ENCODE measurements at places on chromosomes 16 and 17.

- no peak for DNase-seq
These were observed 5.6 kb downstream of the FMNL1 start for GRCh38 chr17:45227101-45227925.

DNA sequence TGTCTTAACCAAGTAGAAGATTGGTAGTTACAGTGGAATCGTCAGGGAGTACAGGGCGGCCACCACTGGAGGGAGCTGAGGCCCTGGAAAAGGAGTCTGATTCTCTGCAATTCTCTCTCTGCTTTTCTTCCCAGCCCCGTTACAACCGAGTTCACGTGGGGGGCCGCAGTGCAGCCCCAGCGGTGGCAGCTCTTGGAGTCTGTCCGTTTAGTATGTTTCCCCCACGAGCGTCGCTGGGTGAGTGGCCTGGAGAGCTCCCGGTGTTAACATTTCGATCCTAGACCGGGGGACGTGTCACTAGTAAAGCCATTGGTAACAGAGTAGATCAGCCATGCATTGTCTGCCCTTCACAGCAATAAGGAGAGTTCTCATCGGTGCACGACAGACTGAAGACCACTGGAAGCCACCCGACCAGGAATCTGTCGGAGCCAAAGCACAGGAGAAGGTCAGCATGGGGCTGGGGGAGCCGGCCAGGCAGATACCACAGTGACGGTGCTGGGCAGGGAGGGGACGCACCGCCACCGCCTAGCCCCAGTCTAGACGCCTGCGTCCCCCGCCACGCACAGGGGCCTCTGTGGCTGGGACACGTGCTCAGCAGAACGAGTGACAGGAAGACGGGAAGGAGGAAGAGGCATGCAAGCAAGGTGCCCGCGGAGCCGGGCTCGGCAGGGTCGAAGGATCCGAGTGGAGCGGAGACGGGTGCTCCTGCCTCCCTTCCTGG is 15.7 kb downstream of the SLC16A3 start:
- no peak for DNase-seq

DNA sequence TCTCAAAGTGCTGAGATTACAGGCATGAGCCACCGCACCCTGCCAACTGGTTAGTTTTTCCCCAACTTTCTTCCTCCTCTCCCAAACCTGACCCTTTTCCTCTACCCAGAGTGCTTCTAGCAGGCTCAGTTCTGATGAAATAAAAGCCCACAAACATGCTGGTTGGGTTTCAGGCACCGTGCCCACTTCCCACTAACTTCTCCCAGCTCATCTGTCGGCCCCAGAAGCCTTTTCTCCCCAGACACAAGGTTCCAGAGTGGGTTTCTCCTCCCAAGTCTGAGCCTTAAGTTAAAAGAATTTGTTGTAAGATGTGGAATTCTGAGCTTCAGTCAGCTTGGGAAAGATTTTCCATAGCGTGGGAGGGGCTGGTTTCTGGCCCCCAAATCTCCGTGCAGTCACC is 11.5 kb upstream of the SCN4A start:
- no peak for DNase-seq

- DNase-seq = peak; percentile 54
These were observed 84.1 kb downstream of the RAB11FIP4 start for GRCh38 chr17:31475378-31476162.

DNA sequence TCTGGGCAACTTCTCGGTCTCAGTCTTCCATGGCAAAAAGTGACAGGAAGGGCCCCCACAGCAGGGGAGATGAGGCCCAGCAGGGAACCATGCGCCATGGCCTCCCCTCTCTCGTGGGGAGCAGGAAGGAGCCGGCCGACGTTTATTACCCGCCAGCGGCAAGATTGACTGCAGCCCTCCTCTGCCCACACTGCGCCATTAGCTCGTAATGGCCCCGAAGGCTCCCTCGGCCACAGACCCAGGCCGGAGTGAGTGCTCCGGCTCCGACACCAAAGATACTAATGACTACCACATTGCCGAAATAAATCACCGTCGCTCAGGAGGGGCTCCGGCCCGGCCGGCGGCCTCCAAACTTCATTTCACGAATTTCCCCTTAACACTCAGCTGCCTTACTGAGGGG is 226.9 kb downstream of the C16orf78 start:
- no peak for DNase-seq

DNA sequence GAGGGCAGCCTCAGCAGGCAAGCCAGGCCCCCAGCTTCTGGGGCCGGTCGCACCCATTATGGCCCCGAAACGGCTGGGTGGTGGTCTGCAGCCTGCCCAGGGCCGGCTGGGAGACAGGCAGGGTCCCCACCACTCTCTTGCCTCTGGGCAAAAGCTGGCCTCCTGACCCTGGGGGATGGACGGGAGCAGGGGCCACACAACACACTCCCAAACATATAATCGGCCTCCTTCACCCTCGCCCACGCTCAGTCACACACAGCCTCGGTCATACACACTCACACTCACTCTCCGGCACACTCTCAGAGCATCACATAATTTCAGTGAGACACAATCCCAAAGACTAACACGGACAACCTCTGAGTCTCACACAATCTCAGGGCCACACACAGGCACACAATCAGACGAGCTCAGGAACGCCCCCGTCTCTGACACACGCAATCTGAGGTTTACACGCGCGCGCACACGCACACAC is 589 bp downstream of the PEMT start:
- DNase-seq = no peak

GRCh38 chr16:29696881-29697331 is 17.9 kb downstream of the QPRT start:
- no peak for DNase-seq

- peak; percentile 52 for DNase-seq
These were observed 488 bp downstream of the SPSB3 start for GRCh38 chr16:1781758-1782407.

DNA sequence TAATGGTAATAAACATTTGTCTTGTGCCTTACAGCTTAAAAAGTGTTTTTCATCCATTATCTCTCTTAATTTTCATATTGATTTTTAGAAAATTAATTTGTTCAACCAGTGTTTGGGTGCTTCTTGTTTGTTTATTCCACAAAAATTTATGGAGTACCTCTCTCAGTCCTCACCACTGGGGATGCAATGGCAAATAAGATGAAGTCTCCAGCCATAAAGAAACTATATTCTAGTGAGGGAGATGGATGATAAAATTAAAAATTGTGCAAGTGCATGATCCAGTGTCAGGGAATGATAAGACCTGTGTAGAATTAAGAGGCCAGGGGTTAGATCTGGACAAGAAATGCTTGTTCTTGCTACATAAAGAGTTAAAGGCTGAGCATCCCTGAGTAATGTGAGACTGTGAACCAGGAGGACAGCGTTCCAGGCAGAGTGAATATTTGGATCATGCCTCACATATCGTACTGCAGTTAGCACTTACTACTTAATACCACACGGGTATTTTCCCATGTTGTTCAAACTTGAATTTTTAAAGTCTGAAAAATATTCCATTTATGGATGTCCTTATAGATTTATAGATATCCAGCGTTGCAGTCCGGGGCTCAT is 535.7 kb upstream of the HSBP1 start:
- no peak for DNase-seq

GRCh38 chr17:59516451-59516850 is 49.0 kb upstream of the DHX40 start:
- DNase-seq = no peak

DNA sequence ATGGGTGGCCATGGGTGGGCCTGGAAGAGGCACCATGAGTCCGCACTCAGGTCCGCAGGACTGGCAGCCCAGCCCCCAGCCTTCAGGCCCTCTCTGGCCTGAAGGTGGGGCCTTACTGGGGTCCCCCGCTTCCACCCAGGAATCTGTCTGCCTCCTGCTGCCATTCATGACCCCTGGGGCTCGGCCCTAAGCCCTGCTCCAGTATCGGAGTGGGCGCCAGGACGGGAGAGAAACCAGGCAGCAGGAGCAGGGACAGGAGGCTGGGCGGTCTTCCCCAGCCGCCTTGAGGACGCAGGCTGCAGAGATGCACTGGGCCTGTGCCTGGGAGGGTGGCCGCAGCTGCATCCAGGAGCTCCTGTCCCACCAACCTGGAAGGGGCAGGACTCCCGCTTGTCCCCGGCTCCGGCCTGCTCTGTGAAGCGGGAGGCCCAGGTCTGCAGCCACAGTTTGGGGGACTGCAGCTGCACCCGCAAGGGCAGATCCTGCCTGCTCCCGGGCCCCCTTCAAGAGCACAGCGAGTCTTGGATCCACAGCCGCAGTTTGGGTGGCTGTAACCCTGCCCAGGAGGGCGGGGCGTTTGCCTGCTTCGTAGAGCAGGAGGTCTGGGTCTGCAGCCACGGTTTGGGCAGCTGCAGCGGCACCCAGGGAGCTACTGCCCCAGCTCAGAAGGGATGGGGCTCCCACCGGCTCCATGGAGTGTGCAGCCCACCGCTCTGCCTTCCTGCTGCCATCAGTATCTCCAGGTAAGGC is 81.8 kb upstream of the DNAJA2 start:
- DNase-seq = no peak

- no peak for DNase-seq
These were observed 265.2 kb downstream of the XYLT1 start for GRCh38 chr16:17205279-17206211.

GRCh38 chr17:17347956-17348871 is 45.0 kb downstream of the NT5M start:
- DNase-seq = no peak

- DNase-seq = no peak
These were observed 5.0 kb downstream of the TAOK2 start for GRCh38 chr16:29978564-29979270.

GRCh38 chr16:68487203-68487514 is 38.9 kb upstream of the SMPD3 start:
- peak; percentile 46 for DNase-seq

DNA sequence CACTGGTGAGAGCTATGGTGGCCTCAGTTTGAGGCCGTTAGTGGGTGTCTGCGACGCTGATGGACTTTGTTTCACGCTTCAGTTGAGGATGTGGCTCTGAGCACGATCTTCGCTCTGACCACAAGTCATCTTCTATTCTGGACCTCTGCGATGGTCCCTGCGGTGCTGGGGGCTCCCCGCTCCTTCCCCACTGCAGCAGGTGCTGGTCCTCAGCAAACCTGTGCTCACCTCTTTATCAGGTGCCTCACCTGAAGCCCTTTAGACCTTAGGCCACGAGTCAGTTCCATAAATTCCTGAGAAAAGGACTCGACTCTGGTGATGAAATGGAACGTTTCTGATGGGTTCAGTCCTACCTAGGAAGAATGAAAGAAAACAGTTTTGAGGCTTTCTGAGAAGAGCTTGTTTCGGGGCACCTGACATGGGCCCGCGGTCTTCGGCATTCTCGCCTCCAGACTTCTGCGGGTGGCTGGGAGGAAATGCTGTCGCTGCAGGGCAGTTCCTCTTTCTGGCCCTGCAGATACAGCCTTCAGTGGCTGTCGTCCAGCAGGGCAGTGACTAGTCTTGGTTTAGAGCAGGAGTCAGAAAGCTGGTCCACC is 4.7 kb downstream of the KCTD5 start:
- DNase-seq = no peak

- no peak for DNase-seq
These were observed 265.9 kb downstream of the SOX9 start for GRCh38 chr17:72386619-72387237.

- DNase-seq = no peak
These were observed 60.9 kb downstream of the XYLT1 start for GRCh38 chr16:17409894-17410293.

DNA sequence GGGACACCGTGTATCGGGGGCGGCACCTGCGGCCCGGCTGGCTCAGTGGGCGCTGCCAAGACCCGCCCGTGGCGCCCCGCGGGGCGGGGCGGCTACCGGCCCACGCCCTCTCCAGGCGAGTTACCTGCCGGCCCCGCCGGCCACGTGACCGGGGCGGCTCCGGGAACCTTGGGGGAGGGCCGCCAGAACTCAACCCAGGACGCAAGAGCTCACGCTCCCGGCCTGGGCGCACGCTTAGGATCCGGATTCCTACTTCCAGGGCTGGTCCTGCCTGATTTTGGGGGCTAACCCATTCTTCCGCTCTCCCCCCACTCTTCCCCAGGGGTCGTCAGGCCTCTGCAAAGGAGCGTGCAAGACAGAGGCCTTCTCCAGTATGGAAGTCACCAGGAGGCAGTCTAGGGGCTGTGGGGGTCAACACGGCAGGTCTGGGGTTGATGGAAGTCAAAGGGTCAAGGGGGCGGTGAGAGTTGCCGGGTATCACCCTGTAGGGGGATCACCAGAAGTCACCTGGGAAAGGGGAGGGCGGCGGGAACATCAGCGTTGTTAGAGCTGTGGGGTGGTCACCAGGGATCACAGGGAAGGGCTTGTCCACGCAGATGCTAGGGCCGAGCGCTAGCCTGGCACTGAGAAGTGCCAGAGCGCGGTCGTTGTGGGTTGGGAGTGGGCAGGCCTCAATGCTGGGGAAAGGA is 354 bp upstream of the ESRP2 start:
- peak; percentile 35 for DNase-seq

DNA sequence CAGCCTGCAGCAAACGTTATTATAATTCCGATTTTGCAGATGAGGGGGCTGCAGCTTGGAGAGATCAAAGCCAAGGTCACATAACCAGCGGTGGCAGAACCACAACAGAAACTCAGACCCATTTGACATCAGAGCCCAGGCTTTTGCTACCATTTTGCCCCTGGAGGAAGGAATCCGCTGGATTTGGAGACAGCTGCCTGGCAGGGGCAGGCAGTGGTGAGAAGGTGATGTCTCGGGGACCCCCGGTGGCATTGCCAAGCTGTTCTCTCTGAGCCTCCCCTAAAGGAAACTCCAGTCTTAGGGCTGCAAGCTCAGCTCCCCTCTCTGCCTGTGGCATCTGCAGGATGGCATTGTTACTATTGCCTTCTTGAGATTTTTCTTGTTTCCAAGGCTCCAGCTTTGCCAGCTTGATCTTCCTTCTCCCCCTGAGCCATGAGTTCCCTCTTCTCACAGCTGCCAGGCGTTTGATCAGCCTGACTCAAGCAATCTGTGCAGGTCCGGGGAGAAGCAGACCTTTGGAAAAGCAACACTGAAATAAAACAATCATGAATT is 40.8 kb downstream of the AIPL1 start:
- no peak for DNase-seq

- DNase-seq = no peak
These were observed 82.6 kb upstream of the CNTNAP4 start for GRCh38 chr16:76194616-76195015.

GRCh38 chr16:50261707-50262235 is 4.6 kb upstream of the ADCY7 start:
- DNase-seq = no peak

GRCh38 chr17:63419949-63420867 is 25.9 kb downstream of the CYB561 start:
- DNase-seq = no peak

- DNase-seq = no peak
These were observed 79.7 kb upstream of the CPHXL start for GRCh38 chr16:75805946-75806345.

DNA sequence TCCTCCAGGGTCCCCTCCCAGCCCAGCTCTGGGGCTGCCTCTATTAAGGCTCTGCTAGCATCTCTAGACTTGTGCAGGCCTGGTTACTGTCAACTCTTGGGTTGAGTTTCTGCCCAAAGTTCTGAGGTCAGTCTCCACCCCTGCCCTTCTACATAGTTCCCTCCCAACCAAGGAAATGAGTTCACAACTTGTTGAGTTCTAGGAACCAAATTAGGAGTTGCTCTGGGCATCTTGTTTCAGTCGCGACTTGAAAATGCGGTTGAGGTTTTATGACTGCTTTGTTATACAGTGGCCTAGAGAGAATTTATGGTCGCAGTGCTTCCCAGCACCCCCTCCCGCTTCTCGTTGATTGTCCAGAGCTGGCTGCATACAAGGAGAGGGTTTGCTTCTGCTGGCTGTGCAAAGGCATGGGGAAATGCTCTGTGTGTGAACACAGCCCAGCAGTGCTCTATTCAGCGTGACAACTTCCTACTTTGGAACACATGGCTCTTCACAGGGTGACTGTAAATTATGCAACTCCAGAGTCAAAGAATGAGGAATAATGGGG is 20.2 kb downstream of the GNAO1 start:
- no peak for DNase-seq

- no peak for DNase-seq
These were observed 12.7 kb upstream of the TMEM98 start for GRCh38 chr17:32915245-32915644.
